T-helper 9 cell (primary cell): ENCODE measurements at places on chromosomes 3 and 15.

GRCh38 chr3:177441813-177442646, 244.7 kb upstream of the TBL1XR1 start:
- no peak for DNase-seq

DNA sequence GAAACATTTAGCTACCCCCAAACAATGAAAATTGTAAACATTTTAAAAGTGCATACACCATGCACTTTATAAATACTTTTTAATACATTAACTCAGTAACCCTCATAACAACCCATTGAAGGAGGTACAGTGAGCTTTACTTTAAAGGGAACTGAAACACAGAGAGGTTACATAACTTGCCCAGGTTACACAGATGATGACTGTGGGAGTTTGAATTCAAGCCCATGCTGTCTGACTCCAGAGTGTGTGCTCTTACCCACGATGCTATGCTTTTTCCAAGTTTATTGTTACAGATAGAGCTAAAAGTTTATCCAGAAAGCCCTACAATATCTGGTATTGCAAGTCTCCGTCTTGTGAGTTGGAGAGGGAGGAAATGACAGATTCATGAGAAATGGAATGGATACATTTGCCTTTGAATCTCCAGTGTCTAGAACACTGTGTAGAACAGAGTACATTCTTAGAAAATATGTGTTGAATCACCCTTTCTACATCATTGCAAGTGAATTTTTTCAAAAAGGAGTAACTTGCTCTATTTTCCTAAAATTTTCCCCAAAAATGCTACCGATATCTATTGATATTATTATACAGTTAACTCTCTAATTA, 428.3 kb downstream of the NAALADL2 start:
- DNase-seq: no peak

DNA sequence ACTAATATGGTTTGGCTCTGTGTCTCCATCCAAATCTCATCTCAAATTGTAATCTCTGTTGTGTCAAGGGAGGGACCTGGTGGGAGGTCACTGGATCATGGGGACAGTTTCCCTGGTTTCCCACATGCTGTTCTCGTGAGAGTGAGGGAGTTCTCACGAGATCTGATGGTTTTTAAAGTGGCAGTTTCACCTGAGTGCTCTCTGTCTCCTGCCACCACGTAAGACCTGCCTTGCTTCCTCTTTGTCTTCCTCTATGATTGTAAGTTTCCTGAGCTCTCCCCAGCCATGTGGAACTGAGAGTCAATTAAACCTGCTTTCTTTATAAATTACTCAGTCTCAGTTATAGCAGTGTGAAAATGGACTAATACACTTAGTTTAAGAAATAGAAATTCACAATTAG, 228.9 kb downstream of the CD47 start:
- no peak for DNase-seq

DNA sequence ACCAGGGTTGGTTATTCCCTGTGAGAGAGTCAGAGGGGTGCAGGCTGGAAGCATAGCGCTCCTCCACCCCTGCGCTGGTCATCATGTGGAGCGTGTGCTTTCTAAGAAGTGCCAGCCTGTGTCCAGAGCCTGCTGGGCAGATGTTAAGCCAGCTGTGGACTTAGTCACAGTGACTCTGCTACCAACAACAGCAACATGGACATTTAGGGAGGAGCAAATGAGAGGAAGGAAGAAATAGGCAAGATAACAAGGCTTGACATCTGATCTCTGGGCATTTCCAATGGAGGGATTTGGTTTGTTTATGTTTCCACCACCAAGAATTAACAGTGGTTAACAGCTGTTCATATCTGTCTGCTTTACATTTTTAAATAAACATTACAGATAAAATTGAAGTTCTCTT, 36.4 kb upstream of the MYZAP start:
- no peak for DNase-seq

DNA sequence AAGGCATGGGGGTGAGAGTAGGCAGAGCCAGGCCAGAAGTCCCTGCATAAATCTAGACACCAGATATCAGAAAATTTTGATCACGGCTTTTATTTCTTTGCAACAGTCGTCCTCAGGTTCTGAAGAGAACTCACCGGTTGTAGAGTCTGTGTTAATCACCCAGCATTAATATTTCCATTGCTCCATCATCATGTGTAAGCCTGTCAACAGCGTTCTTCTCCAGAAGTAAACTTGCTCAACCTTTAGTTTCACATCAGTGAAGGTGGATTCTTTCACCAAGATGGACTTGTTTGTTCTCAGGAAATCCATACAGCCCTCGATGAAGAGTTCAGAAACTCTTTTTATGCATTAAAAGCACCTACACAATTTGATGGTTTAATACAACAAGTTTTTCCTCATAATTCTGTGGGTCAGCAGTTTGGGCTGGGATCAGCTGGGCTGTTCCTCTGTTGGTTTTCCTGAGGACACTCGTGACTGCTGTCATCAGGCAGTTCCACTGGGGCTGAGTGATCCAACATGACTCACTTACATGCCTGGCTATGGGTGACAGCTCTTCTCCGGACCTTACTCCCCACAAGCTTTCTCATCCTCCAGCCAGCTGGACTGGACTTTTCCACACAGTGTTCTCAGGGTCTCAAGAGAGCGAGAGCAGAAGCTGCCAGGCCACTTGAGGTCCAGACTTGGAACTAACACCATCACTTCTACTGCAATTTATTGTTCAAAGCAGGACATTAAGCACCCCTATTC, 303.4 kb downstream of the ZNF621 start:
- DNase-seq: no peak
